ENCODE measurements at places on chromosomes 16 and 17.

DNA sequence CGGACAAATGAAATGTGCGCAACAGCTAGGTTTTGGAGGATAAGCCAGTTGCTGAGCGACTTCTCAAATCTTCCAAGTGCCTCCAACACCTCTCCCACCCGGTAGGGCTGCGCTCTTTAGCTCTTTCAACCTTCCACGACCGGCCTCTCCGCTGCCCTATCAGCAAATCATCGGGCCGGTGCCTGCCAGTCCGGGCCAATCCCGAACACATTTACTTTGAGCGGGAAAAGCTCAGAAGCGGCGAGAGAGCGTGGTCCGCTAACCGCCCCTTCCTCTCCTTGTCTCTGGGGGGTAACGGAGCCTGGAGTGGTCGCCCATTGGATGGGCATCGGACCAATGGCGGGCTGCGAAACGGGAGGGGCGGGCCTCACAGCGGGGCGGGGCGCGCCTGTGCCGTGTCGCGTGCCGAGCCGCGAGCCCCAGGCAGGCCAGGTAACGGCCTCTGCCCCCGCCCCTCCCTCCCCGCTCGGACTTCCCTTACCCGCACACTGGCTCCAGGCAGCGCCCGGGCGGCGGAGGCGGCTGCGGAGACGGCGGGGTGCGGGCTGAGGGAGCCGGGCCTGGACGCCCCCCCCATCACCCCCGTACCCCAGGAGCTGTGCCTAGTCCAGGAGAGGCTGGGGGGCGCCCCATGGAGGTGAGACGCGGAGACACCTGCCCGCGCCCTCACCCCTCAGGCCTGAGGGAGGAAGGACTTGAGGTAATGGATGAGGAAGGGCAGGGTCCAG is at the start of gene MEIOC:
Gene MEIOC (plus strand): TSS at position 486 of the 728 bp plus-strand sequence. CDS start 146 bp downstream, at position 632.
- no peak for DNase-seq

GRCh38 chr16:81165411-81166097 is 69.4 kb upstream of the GCSH start:
- no peak for DNase-seq

GRCh38 chr17:12730931-12731521 is 58.3 kb upstream of the ARHGAP44 start:
- DNase-seq, result no peak

GRCh38 chr16:83803811-83804210 is 4.0 kb upstream of the HSBP1 start:
- no peak for DNase-seq

GRCh38 chr16:4356820-4357219 is 5.7 kb upstream of the PAM16 start:
- DNase-seq, result no peak

- DNase-seq, result peak; percentile 72
These were observed 855 bp downstream of the TUFM start for GRCh38 chr16:28845293-28845692.

DNA sequence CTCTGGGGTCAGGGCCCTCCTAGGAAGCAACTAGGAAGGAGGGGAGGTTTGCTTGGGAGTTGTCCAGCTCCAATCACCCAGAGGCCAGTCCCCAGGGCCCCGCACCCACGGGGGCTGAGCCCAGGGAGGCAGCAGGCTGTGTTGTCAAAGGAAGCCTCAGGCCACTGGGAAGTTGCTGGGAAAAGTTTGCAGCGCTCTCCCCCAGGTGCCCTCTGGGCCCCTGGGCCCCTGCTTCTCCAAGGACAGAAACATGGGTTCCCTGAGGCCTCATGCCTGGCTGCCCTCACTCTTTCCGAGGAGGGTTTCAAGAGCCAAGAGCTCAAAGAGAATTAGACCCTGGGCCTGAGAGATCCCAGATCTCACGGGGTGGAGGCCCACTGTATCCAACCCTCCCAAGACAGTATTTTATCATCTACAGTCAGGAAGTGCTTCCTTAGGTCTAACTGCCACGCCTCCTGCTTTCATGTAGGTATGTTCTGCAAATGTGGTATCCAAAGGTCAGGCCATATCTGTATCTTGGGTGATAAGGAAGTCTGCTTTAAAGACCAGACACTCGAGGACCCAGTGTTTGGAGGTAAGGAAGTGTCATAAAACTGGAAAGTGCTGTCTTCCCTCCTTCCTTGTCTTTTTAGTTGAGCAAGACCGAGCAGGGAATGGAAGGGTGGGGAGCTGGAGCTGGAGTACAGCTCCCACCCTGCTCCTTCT is 44.2 kb upstream of the ZNF423 start:
- no peak for DNase-seq

GRCh38 chr16:24858219-24859041 is 12.7 kb downstream of the SLC5A11 start:
- DNase-seq, result peak; percentile 75

- DNase-seq, result no peak
These were observed 388.5 kb upstream of the CA10 start for GRCh38 chr17:52546990-52547389.

DNA sequence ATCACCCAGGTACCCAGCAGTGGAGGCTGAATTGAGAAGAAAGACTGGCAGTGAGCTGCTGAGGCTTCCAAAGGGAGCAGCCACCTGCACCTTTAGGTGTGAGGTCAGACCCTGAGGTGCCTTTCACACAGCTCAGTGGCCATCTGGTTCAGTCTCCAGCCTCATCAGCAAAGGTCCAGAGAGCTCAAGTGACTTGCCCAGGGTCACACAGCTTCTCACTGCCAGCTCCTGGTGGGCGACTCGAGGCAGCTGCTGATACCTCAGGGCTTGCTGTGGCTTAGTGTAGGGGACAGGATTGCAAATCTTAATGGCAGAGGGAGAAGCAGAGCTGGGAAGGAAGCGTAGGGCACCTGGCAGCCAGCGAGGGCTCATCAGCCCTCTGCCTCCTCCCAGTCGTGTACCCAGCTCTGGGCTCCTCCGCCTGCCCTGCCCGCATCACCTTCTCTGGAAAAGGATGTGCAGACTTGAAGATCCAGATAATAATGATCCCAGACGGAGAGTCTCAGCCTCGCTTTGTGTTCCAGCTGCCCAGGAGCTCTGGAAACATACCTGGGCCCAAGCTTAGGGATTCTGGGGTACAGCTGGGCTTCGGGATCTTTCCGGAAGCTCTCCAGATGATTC is 165.3 kb upstream of the GSE1 start:
- DNase-seq, result no peak

- DNase-seq, result no peak
These were observed 91.5 kb upstream of the CRHR1 start for GRCh38 chr17:45692661-45693060.

- DNase-seq, result peak; percentile 22
These were observed 4.6 kb downstream of the METTL9 start for GRCh38 chr16:21603928-21604327.

DNA sequence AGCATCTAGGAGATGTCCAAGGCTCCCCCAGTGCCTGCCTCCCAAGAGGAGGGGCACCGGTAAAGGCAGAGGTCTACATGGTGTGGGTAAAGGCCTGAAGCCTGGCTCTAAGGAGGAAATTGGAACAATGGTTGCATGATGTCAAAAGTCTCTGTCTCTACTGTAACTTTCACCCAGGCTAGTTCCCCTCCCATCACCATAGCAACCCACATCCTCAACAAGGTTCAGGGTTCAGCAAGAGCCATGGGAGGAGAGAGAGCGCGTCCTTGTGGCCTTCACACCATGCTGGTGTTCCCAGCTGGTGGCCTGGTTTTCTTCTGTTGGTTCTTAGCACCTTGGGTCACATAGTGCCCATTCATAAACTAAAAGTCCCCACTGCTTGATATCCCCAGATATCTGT is 196.7 kb upstream of the CDH5 start:
- DNase-seq, result peak; percentile 19

DNA sequence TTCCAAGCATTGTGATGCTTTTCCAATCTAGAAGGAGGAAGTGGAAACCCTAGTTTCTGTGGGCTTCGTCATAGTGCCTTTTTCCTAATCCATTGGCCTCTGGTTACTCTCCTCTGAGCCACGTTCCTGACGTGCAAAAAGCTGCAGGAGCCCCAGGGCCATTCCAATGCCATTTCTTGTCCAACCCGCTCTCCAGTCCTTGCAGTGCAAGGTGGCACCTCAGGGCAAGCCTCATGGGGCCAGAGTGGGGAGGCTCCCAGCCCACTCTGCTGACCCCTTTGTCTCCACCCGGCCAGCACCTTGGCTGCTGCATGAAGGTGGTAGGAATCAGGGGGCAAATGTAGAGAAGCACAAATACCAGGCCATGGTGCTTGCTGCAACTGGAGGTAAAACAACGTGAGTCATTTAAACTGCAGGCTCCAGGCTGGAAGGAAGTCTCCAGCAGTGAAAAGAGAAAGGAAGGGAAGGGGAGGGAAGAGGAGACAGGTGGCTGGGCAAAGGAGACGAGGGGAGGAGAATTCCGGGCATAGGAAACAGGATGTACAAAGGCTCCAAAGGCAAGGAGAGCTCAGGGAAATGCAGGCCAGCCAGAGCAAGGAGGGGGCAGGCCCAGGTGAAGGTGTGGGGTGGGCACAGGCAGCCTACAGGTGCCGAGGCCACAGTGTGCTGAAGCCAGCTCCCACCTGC is 168.2 kb upstream of the TNRC6C start:
- no peak for DNase-seq

GRCh38 chr16:11235703-11235991 is 20.4 kb downstream of the SOCS1 start:
- no peak for DNase-seq
